ENCODE measurements at places on chromosomes 6 and 20.
A peak's percentile ranks its signal among the peaks of the same experiment; 100 is the strongest.

GRCh38 chr20:46159101-46159897 is 41.2 kb downstream of the CD40 start:
- no peak for DNase-seq

- no peak for DNase-seq
Measured at GRCh38 chr6:43900560-43900915, 130.5 kb downstream of the VEGFA start.

GRCh38 chr6:87721311-87721710 is 19.3 kb upstream of the AKIRIN2 start:
- peak; percentile 35 for DNase-seq

GRCh38 chr6:7402716-7403115 is 13.1 kb downstream of the RIOK1 start:
- no peak for DNase-seq

- DNase-seq = no peak
Measured at GRCh38 chr20:17500826-17501225, 30.4 kb downstream of the BFSP1 start.

GRCh38 chr6:14192216-14192788 is 74.7 kb downstream of the CD83 start:
- DNase-seq = peak; percentile 3

GRCh38 chr20:346640-347316 is at the start of gene NRSN2:
Gene NRSN2, plus strand, starts transcription at chr20:347111. Its CDS starts 2,533 bp downstream, at chr20:349644.
- DNase-seq = peak; percentile 77

- no peak for DNase-seq
Measured at GRCh38 chr20:59456342-59457279, 147.7 kb upstream of the PHACTR3 start.

DNA sequence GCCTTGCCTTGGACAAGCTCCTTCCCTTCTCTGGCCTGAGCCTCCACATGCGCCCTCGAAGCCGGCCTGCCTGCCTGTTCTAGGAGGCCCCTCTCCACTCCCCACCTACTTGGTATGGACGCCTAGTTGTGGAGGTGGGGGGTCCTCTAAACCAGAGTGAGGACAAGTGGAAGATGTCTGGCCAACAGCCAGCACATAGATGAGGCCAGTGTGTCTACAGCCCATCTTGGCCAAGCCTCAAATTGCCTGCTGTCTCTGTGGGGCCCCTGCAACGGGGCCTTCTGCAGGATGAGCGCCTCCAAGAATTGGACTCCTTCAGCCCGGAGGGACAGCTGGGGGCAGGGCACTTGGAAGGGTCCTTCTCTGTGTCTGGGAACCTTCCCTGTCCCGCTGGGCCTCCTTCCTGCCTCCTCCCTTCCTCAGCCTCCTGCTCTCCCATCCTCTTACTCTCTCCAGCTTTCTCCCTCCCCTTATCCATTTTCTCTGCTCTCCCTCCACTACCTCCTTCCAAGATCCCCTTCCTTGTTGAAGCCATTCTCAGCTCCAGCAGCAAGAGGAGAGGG is 1.6 kb downstream of the MDFI start:
- DNase-seq = no peak

DNA sequence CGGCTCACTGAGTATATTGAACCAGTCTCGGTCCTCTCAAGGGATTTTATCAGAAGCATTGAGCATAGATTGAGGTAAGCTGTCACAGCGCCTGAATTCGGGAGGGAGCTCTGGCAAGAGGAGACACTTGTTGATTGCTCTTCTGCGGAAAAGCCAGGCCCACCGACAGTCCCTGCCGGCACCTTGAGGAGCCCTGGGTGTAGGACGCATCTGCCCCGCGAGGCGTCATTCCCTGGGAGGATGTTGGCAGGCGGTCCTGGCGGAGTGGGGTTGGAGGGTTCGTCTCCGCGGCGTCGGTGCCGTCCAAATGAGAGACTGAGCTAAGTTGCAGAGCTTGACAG is 843 bp downstream of the FBXO9 start:
- DNase-seq = peak; percentile 45

- no peak for DNase-seq
Measured at GRCh38 chr20:14782731-14783130, 445.3 kb upstream of the FLRT3 start.

GRCh38 chr20:22548040-22548439 is 36.3 kb downstream of the FOXA2 start:
- no peak for DNase-seq

DNA sequence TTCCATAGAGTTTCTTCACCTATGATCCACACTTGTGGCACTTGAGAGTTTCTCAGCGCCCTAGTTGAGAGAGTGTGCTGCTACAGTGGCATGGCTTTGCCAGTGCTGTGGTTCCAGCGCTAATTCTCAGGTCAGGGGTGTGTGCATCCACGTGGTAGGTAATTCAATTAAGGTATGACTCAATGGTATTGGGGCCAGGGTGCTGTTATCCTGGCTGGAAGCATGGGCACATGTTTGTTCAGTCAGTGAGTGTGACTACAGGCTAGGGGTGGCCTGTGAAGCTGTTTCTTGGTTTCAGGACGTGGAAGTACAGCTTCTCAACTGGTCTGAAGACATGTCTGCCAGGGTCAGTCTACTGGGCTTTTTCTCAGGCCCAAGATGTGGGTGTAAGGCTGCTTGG is 3.0 kb upstream of the SEMG2 start:
- DNase-seq = no peak

DNA sequence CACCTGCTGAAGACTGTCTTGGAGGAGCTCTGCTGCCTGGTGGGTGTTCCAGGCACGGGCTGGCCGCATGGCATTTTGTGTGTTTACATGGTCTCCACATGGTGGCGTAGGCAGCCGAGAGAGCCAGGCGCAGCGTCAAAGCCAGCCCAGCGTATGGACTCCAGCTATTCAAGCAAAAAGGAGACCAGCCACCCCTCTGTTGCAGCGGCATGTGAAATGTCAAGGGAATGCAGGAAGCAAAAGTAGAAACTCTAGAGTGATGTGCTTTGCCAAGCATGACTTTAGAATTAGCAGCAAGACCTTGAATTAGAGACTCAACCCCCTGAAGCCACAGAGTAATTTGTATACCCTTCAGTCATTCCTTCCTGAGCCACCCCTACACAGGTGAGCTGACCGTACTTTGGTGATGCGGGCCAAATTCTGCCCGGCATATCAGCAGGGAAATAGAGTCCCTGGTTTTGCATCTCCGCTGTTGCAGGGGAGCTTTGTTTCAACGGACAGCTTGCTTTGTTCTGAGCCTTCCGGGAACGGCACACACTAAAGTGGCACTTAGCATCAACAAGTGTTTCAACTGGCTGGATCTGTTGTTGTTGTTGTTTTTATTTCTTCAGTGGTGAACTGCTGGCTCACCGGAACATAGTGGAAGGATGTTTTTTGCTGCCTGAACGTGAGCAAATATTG is 48.5 kb downstream of the FNDC1 start:
- DNase-seq = peak; percentile 59

DNA sequence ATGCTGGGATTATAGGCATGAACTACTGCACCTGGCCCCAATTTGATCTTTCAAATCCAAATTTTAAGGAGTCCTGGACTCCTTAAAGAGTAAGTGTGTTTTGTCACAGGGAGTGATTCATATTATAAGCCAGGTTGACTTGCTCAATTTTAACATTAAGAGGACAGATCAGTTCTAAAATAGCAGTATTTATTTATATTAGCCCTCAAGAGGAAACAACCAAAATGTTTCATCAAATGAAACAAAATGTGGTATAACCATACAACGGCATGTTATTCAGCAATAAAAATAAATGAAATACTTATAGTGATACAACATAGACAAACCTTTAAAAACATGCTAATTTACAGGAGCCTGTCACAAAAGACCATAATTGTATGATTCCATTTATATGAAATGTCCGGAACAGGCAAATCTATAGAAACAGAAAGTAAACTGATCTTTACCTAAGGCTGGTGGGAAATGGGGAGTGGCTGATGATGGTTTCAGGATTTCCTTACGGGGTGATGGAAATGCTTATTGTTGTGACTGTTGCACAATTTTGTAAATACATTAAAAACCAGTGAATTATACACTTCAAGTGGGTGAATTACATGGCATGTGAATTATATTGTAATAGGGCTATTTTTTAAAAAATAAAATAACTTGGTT is 637.4 kb downstream of the MMUT start:
- DNase-seq = peak; percentile 38

- no peak for DNase-seq
Measured at GRCh38 chr20:2984028-2984501, 59.4 kb upstream of the GNRH2 start.

DNA sequence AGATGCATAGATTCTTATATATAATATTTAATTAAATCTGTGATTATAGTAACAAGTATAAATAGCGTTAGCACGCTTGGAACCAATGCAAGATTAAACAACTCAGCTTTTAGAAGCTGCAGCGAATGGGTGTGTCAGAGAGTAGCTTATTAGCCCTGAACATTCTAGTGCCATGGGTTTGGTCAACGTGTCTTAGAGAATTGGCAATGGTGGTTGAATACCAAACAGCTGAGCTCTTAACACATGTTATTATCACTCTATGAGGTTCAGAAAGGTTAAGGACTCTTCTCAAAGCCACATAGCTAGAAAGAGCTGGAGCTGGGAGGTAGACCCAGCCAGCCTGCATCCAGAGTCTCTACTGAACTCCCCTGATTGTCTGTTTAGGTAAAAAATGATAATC is 284.2 kb upstream of the CHD6 start:
- no peak for DNase-seq

GRCh38 chr6:43472515-43472914 is 4.9 kb upstream of the TJAP1 start:
- no peak for DNase-seq

DNA sequence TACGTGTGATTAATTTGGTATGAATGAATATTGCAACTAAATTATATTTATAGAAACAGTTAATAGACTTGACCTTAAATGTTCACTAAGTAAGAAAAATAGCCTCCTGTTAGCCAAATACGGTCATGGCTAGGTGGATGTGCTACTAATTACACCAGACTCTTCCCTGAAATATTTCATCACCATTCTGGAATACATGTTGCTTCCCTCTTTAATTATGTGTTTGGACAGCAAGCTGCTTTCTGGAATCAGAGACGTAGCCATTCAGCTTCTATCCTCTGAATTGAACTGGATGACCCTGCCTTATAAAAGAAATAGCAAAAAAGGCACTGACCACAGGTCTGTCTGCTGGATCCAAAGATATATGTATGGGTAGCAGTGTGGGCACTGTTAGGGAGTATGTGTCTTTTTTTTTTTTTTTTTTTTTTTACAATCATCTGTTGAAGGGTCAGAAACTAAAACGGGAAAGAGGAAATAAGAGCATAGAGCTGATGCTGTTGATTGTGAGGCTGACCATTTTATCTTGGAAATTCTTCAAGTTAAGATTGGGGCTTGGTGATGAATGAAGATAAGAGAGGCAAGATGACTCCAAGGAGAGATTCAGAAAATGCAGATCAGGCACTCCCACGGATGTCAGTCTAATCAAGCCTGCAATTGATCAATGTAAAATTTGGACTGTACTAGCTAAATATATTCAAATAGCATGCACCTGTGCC is 283.2 kb upstream of the HSF2 start:
- DNase-seq = no peak

GRCh38 chr6:36139991-36140710 is 9.8 kb downstream of the MAPK13 start:
- DNase-seq = no peak

- peak; percentile 95 for DNase-seq
Measured at GRCh38 chr6:26196846-26197635, 109.8 kb downstream of the HFE start.

- DNase-seq = peak; percentile 54
Measured at GRCh38 chr20:25039697-25040437, 18.1 kb downstream of the ACSS1 start.

DNA sequence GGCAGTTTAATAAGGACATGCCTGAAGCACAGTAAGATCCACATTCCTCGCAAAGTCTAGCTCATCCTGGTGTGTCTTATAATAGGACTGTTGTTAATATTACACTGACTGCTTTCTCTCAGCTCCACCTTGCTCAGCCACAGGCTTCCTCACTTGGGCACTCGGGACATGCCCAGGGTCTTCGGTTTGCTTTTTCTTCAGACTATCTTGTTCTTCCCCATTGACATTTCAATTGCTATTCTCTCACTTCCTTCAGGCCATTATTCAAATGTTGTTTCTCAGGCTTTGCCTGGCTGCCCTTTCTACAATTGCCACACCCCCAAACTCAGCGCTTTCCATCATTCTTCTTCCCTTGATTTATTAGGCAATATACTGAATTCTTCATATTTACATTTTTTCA is 274.8 kb upstream of the RGS17 start:
- no peak for DNase-seq

- DNase-seq = no peak
Measured at GRCh38 chr20:7493311-7493710, 446.9 kb downstream of the HAO1 start.

GRCh38 chr6:3784423-3784822 is 32.9 kb upstream of the PXDC1 start:
- DNase-seq = no peak

DNA sequence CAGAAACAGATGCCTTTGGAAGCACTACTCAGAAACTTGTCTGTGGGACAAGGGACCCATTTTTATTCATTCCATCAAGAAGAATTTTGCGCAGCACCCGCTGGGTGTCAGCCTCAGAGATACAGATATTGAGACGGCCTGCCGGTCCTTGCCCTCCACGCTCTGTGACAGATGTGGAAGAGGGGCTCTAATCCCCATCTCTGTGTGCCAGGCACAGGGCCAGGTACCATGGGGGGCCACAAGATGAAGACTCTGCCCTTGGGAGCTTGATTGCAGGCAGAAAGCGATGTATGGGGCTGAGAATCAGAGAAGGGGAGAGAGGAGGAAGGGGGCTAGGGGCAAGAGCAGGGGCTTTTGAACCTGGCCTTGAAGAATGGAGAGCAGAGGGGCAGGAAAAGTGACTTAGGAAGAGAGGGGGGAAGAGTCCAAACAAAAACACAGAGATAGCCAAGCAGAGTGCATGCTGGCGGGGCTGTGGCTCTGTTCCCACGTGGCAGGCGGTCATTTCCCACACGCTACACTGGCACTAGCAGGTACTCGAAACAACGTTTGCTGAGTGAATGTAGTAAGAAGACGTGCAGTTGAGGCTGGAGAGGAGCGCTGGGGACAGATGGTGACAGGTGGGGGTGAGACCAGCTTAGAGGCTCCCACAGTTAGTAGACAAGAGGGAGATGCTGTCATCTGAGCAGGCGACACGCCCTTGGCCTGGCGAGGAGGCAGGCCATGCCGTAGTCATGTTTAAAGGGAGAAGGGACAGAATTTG is 170.3 kb upstream of the SNX9 start:
- no peak for DNase-seq

DNA sequence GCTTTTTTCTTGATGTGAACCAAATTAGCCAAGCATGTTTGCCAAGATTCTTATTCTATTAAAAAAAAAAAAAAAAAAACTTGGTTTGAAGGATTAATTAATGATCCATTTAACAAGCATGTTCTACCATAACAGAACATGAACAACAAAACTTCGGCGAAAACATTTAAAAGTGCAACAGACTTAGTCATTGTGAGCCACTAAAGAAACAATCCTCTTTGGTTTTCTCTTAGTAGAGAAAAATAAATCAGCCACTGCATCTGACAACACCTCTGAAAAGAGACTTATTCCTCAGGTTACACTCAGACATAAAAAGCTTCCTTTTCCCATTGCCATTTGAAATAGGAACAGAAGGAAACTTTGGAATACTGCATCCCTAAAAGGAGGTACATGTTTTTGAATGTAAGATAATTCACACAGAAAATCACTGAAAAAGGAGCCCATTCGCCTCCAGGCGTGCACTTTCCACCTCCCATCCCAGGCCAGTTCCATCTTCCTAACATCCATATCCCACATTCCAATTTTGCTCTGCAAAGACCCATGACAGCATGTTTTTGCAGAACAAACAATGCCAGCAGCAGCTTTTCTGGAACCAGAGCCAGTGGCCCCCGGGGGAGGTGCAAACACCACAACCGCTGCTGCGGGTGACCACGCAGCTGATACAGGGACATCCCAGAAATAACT is 79.5 kb downstream of the ZMYND8 start:
- DNase-seq = peak; percentile 84

Measured in EH (cell line).